Activated CD4-positive, alpha-beta memory T cell treated with anti-CD3 and anti-CD28 coated beads for 36 hours (primary cell): ENCODE measurements at places on chromosomes 5 and 9.

- DNase-seq = no peak
These were observed 92.0 kb downstream of the SNCAIP start for GRCh38 chr5:122404018-122404417.

GRCh38 chr5:31271567-31271966 lies 78.1 kb downstream of the CDH6 start:
- DNase-seq = no peak

GRCh38 chr9:123997665-123998277 lies 13.8 kb upstream of the LHX2 start:
- peak; percentile 58 for DNase-seq

GRCh38 chr5:33023649-33024048 lies 312.5 kb downstream of the NPR3 start:
- no peak for DNase-seq

GRCh38 chr5:127176769-127177168 lies 103.5 kb upstream of the C5orf63 start:
- DNase-seq = no peak
